ENCODE measurements at places on chromosomes 5 and 9.

DNA sequence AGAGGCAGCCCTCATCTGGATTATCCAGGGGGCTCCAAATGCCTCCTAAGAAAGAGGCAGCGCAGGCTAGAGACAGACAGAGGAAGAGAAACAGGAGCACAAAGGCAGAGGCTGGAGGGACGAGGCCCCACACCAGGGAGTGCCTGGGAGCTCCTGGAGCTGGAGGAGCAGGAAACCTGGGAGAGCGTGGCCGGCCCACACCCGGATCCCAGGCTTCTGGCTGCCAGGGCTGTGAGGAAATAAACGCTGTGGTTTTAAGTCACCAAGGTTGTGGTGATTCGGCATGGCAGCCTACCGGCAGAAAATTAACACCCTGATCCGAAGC is 165.5 kb downstream of the OLFM1 start:
- DNase-seq, result no peak

- DNase-seq, result no peak
Observed at GRCh38 chr9:78269784-78270183, 27.1 kb upstream of the PSAT1 start.

DNA sequence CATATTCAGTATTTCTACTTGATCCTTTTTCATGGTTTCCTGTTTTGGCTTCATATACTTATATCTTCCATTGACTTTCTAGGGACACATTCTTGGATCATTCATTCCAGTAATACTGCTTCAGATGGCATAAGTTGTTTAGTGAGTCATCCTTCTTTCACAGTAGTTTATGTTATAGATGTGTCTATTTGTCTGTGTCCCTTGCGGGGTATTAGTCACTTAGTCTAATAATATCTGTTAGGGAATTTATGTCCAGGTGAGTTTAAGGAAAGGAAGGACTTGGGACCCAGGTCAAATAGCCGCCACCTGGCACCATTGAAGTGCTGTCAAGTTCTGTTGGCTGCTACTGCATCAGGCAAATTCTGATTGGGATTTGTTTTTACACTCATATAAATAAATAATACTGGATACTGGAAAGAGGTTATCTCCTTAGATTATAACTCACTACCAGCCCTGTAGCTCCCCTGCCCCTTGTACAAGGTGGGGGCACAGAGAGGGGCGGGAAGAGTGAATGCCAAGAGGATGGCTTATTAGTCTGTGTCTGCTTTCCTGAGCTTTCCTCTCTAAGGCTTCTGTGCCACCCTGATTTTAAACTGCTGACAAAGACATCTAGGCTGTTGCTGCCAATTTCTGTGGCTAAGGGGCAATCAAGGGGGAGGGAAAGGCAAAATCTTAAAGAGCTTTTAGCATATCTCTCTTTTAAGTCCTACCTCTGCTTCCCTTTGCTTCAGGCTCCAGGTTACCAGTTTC is 64.9 kb downstream of the CDC42SE2 start:
- DNase-seq, result no peak

- no peak for DNase-seq
Observed at GRCh38 chr5:142881076-142881783, 111.1 kb downstream of the ARHGAP26 start.

- no peak for DNase-seq
Observed at GRCh38 chr9:69593301-69593700, 78.9 kb downstream of the APBA1 start.

DNA sequence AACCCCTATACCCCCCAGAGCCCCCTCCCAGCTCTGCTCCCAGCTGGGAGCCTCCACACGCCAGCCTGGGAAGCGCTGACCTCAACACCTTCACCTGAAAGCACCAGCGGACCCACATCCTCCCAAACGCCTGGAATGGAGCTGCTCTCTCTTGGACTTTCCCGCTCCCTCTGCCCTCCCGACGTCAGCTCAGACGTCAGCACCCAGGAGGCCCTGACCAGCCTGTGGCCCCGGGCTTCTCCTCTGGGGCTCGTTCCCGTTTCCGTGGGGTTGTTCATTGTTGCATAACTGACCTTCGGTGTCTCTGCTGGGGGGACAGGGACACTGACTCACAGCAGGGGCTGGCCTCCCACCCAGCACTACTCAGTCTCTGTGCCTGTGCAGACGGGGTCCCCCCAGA is 35.0 kb upstream of the SLC6A3 start:
- no peak for DNase-seq

DNA sequence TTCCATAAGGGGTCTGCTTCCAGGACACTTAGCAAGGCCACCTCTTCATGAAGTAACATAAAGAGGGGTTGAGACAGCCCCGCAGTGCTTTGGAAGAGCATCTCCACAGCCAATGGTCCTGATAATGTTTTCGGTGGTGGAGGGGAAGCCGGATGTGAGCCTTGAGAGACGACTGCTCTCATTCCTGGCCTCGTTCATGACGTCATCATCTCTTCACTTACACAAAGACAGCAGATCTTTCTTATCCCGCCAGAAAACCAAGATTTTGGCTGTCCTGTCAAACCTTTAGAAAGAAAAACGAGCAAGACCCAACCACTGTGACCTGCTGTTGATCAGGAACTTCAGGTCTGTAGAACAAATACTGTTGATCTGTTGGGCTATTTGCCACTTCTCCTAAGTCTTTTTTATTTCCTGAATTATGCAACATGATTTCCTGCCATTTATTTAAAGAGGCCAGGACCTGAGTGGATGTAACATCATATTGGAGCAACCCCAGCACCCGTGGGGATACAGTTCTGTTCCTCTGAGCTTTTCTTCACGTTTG is 89.0 kb upstream of the IRX2 start:
- DNase-seq, result no peak

GRCh38 chr5:370311-370958 is 48.9 kb downstream of the AHRR start:
- no peak for DNase-seq

- no peak for DNase-seq
Observed at GRCh38 chr9:137456061-137456863, 2.9 kb downstream of the NSMF start.

GRCh38 chr5:31827867-31828266 is 188.9 kb downstream of the PDZD2 start:
- no peak for DNase-seq

DNA sequence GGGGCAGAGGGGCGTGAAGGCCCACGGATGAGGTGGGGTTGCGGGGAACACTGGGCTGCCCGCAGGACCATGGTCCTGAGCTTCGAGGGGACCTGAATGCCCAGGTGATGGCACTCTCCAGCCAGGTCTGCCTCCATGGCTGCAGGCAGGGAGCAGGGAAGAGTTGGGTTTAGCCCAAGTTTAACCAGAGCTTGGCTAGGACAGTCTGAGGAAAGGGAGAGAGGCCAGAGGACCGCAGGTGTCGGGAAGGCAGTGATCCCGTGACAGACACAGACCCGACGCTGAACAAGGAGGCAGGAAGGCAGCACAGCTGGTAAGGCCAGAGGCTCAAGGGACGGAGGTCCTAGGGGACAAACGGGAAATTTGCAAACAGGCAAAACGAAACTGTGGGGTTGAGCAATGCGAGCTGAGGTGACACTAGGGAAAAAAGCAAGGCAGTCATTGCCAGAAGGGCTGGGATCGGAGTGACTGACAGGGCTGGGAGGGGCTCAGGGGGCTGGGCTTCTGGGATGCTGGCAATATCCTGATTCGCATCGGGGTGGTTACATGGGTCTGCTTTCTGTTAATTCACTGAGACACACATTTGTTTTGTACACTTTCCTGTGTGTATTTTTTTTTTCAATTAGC is 25.0 kb downstream of the ARPC5L start:
- DNase-seq, result no peak

DNA sequence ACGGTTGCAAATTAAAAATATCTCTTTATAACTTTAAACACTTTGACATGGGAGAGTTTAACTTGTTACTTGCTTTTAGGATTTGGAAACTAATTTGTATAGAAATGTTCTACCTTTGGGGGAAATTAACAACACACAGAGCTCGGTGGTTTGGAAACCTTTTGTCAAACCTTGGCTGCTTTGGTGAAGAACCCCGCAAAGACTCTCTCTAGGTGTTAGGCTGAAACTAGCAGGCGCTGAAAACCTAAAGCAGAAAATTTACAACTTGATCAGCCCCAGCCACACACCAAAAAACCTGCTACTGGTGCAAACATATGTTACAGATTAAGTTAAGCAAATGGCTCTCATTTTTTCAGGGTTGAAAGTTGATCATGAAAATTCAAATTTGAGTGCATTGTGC is 25.8 kb downstream of the NR2F1 start:
- no peak for DNase-seq

DNA sequence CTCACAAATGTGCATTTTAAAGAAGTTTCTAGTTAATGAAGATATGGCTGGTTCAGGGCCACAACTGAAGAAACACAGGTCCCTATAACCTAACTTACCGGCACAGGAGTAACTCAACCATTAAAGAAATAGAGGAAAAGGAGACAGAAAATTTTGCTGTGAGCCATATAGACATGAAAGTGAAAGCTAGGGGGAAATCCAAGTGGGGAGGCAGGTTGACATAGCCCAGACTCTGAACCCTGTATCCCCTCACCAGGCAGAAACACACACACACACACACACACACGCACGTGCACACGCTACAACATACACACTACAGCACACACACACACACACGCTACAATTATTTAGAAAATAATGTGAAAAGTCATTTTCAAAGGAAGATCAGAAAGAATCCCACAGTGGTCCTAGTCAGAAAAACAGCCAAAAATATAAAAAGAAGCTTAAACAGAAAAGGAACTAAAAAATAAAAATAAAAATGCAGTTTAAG is 856.4 kb upstream of the CDH6 start:
- DNase-seq, result no peak

DNA sequence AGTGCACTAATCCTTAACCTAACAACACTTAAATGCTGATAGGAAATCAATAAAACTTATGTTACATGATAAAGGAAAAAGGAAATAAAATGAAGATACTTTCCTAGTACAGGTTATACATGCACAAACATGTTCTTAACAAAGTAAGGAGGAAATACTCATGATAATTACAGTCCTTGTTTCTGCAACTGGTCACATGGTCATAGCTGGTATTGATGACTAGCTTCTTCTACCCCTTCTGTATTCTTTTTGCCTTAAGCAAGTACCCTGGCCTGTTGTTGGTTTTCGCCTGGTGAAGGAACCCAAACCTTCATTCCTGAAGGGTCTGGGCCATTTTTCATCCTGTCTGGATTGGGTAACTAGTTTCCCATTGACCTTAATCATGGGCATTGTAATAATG is 93.7 kb upstream of the FBN2 start:
- DNase-seq, result no peak

- no peak for DNase-seq
Observed at GRCh38 chr5:130526708-130527107, 622.4 kb downstream of the CHSY3 start.

- no peak for DNase-seq
Observed at GRCh38 chr9:95058795-95059386, 258.6 kb downstream of the FANCC start.

DNA sequence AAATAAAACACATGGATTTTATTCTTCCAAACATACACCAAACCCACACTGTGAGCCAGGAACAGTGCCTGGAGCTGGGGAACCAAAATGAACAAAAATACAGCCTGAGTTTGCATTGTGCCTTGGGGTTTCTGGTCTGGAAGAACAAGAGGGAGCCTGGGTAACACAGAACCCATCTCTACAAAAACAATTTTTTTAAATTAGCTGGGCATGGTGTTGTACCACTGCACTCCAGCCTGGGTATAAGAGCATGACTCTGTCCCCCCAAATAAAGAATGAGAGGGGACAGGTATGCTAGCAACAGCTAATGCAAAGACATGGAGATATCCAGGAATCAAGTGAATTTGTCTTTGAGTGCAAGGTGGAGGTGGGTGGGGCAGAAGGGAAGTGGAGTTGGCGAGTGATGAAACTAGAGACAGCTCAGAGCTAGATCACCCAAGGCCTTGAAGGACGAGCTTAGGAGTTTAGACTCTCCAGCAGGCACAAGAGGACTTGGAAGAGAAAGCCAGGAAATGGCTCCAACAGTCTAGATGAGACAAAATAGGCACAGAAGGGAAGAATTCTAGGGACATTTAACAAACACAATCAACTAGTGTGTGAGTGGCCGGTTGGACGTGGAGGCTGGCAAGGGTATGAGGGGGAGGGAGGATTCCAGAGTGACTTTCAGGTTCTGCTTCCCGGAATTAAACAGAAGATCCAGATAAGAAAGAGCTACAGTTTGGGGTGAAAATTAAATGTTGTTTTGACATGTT is 47.4 kb downstream of the FNBP1 start:
- no peak for DNase-seq

GRCh38 chr9:105132606-105133005 is 111.8 kb upstream of the SLC44A1 start:
- no peak for DNase-seq

GRCh38 chr5:129377504-129377903 is 82.6 kb upstream of the ADAMTS19 start:
- no peak for DNase-seq

DNA sequence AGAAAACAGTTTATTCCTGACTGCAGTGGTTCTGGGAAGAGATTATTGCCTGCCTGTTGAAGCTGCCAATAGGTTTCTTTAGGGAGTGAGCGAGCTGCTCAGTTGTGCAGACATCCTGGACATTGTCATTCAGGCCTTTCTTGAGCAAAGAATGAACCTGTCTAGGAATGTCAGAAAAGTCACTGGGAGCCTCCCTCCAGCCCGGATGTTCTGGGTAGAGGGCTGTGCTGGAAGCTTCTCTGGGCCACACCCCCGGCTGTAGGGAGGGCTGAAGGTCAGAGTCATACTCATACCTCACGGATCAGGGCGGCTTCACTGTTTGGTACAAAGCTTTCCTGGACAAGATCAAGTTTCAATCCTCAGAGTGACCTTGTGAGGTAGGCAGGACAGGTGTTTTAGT is 33.4 kb upstream of the TBC1D2 start:
- no peak for DNase-seq

DNA sequence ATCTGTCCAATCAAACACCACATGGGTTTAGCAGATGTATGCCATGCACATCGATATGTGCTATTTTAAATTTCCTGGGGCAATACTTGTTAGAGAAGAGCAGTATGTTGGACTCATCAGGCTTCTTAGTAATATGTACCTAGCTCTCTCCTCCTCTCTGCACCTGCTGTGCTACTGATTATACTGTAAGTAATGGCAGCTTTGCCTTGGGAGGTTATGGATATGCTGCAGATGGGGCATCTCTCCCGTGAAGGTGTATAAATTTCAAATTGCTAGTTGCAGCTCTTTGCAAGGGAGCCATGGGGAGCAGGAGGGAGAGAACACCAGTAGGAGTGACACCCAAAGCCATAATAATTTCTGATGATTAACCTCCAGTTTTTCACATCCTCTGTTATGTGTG is 101.5 kb downstream of the SPATA31D1 start:
- no peak for DNase-seq

GRCh38 chr5:91875196-91875779 is 492.2 kb upstream of the ARRDC3 start:
- no peak for DNase-seq

GRCh38 chr5:172141949-172142319 is 46.1 kb downstream of the STK10 start:
- no peak for DNase-seq

GRCh38 chr5:141343953-141344463 is 379 bp downstream of the PCDHGA3 start:
- DNase-seq, result no peak

DNA sequence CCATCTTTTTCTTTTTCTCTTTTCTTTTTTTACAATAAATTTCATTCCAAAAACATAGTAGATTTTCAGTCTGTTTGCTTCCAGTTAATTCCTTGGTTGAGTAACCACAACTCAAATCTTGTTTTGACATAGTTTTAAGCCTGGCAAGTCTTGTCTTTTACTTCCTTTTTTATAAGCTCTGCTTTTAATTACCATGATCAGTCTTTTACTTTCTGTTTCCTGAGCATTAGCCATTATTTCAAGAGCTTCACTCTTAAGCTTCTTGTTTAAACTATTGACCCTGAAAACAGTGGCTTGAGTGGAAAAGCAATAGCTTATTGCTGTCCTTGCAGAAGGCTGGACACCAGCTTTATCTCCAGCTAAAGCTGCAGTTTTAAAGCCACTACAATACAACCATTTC is 1363.3 kb downstream of the MAT2B start:
- no peak for DNase-seq
